ENCODE measurements at places on chromosomes 4 and X.
A peak's percentile ranks its signal among the peaks of the same experiment; 100 is the strongest.

GRCh38 chrX:41394293-41394692, 52.9 kb upstream of the NYX start:
- no peak for DNase-seq

DNA sequence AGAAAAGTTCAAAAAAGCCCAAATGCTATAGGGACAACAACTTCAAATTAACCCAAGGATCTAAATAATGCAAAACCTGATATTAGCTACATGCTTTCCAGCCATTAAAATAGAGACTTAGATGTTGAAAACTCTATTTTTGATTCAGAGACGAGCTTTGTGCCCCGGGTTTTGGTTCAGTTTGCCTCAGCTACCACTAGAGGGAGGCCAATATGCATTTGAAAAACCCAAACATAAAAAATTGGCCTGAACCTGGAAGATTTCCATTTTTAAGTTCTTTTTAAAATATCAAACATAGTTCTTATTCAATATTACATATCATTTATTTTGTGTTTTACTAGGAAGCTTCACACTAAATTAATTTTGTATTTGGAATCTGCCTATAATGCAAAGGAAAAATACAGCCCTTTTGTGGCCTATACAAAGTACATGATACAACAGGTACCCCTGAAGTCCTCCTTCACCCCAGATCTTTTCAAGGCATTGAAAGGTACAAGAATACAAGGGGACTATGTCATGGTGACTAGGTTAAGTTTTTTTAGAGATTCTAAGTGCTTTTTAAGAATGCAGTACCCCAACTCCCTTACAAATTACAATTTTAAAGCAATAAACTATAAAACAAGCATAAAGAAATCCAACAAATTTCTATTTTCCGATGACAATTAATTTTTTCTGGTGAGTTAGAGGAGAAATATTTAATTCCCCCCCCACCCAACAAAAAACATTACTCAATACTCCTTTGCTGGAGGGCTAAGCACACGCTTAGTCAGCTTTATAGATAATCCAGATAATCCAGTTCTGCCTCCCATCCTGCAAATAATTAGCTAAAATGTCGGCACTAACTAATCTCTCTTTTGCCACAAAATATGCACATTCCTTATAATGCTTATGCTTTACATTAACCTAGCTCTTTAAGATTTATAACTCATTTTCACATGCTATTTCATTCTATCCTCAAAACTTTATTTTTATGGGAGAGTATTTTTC, 97.7 kb upstream of the PTPN13 start:
- DNase-seq = peak; percentile 4

GRCh38 chrX:16516232-16516876, 133.6 kb upstream of the S100G start:
- DNase-seq = no peak

DNA sequence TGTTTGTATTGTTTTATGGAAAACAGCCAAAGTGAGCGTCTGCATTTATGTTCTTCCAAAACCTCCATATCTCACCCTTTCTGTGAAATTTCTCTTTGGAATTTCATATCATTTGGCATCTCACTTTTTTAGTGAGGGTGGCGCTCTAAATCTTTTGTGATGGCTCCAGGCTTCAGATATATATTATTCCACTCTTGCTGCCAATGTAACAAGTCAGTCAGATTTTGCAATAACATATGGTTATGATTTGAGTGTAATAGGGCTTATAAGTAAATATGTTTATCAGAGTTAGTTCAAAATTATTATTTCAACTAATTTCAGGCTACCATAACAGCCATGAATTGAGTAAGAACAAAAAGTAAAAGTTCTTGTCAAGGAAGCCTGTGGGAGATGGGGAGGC, 314.7 kb downstream of the PDGFC start:
- DNase-seq = no peak

- DNase-seq = no peak
These were observed 52.7 kb downstream of the SPINK2 start for GRCh38 chr4:56768763-56769162.

- DNase-seq = no peak
These were observed 64.5 kb downstream of the FTHL17 start for GRCh38 chrX:31007321-31007720.

DNA sequence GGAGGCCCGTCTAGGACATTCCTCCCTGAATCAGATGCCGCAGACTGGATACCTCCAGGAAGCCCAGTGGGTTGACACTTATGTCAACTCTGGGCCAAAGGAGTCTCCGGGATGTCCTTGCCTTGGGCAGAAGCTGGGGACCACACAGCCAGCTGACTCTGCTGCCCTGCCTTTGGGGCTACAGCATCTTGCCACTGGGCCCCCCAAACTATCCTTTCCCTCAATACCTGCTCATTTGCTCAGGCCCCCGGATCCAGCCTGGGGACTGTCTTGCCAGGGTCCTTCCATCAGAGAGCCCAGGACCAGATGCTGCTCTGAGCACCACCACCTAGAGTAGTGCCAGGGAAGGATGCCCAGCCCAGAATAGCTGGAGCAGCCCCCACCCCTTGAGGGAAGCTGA, 19.0 kb downstream of the RAB33A start:
- no peak for DNase-seq

DNA sequence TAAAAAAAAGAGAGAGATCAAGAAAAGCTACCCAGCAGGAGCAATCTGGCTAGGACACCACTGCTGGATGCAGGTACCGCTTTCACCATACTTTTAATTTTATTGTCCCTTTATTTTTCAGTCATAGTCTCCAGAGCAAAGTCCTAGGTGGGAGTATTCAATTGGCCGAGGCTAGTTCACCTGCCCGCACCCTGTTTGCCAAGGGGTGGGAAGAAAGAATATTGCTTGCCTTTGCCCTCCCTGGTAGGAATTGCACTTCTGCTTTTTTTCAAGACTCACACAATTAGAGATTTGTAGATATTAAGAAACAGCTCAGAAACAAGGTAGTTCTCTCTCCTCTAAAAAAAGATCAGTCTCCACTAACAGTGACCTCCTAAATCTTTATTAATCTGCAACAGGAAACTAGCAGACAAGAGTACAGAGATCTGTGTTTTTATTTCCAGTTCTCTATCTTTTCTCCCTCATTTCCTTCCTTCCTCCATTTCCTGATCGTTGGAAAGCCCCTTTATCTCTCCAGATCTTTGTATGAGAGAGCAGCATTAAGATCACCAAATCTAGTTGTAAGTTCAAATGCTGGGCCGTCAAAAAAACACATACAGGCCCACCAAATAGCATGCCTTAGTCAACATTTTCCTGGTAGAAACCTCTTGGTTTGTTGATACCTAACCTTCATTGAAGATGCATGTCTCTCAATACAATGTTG, 9.4 kb upstream of the RPGR start:
- DNase-seq = no peak

- DNase-seq = no peak
These were observed 2.1 kb downstream of the EBP start for GRCh38 chrX:48523682-48524081.

DNA sequence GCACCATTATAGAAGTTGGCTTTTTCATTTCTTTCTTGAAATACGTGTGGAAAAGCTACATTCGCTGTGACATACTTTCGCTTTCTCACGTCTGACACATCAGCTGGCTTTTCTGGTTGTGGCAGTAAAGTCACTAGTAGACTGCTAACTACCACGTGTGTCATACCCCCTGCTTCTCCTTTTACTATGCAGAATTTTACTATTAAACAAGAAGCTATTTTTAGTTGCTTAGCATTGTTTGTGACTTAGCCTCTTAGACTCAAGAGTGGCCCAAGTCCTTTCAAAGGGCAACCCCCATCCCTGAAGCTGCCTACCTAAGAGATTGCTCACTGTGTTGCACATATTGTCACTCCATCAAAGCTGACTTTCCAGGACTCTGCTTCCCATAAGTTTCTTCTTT, 2.1 kb upstream of the IL2 start:
- DNase-seq = no peak

GRCh38 chr4:48801016-48801715, 21.1 kb upstream of the FRYL start:
- DNase-seq = no peak

DNA sequence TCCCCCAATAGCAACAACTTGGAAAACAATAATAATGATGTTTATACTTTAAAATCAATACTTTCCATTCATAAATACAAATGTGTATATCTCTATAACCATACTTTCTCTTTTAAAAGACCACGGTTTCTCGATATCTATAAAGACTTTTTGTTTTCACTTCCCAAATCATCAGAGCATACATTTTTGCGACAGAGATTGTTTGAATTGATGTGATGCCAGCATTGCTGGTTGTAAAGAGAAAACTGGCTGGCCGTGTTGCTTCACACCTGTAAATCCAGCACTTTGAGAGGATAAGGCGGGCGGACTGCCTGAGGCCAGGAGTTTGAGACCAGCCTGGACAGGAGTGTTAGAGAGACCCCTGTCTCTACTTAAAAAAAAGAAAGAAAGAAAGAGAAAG, 77.6 kb upstream of the ZNF518B start:
- DNase-seq = no peak

GRCh38 chr4:41380511-41381157, 123.9 kb downstream of the UCHL1 start:
- no peak for DNase-seq

Measured in activated T-cell treated with anti-CD3 and anti-CD28 coated beads for 1 hour (primary cell).